ENCODE measurements at places on chromosomes 12 and 14.

- DNase-seq, result no peak
Observed at GRCh38 chr12:91622037-91622436, 439.4 kb upstream of the DCN start.

DNA sequence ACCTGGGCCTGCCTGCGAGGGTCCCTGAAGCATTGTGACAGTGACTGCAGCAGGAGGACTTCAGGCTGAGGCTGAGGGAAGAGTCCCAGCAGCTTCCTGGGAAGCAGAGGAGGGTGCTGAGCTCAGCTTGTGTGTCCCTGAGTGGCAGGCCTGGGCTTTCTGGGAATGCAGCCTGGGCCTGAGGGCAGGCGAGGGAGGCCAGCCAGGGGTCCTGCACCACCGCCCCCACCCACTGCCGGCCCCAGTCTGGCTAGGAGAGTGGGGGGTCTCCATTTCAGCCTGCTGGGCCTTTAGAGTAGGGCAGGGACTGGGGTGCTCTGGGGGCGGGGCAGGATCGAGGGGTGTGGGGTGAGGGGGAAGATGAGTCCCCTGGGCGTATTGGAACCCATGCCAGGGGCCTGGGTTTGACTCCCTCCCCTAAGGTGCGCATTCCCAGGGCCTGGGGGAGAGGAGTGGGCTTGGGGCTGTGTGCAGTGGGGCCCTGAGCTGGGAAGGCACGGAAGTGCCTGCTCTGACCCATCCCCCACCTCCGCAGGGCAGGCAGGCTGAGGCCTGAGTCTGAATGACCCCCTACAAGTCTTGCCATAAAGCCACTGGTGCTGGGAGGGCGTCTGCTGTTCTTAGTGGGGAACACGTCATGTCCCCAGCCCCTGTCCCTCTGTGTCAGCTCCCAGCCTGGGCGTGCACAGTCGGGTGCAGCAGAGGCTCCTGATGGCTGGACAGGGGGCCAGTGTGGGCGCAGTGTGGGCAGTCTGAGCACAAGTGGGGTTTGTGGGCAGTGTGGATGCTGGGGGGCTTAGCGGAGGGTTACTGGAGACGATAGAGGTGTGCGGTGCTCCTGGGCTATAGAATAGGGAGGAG, 46.4 kb downstream of the KRT80 start:
- DNase-seq, result no peak

DNA sequence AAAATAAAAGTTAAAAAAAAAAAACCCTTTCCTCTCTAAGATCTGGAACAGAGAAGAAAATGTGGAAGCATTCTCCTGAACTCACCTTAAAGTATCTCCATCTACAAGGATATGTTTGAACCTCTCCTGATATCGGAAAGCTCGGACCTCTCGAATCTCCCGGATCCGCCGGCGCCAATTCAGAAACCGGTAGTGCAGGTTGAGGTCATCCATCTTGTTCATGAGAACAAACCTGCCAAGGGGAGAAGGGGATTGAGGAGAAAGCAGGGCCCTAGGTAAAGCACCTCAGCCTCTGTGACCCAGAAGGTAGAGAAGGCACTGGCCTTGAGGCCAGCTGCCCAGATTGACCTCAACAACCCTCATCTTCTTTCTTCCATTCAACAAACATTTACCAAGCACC, 2.2 kb downstream of the SPRYD3 start:
- DNase-seq, result no peak

- no peak for DNase-seq
Observed at GRCh38 chr12:69329669-69330428, 18.3 kb upstream of the LYZ start.

GRCh38 chr14:39939023-39939422, 506.8 kb upstream of the FBXO33 start:
- no peak for DNase-seq

GRCh38 chr14:93962701-93963601, 13.4 kb downstream of the ASB2 start:
- no peak for DNase-seq

- DNase-seq, result no peak
Observed at GRCh38 chr14:55130196-55130550, 1.1 kb downstream of the LGALS3 start.

GRCh38 chr14:30994681-30995620, 30.5 kb upstream of the AP4S1 start:
- no peak for DNase-seq

DNA sequence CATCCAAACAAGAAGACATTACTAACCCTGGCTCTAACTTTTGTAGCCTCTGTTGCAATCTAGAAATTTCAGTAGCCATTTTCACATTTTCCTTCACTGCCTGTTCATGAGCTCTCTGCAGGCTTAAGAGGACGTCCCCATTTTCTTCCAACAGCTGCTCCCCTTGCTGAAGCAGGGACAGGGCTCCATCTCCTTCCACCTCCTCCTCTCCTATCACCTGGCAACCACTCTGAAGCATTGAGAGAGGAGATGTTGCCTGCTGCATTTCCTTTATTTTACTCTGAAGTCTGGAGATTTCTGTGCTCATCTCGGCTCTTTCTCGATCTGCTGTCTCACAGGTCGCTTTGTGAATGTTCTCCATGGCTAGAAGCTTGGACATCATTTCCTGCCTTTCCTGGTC, 73.3 kb downstream of the NIN start:
- no peak for DNase-seq

- no peak for DNase-seq
Observed at GRCh38 chr14:98229656-98230366, 1042.2 kb downstream of the BCL11B start.

DNA sequence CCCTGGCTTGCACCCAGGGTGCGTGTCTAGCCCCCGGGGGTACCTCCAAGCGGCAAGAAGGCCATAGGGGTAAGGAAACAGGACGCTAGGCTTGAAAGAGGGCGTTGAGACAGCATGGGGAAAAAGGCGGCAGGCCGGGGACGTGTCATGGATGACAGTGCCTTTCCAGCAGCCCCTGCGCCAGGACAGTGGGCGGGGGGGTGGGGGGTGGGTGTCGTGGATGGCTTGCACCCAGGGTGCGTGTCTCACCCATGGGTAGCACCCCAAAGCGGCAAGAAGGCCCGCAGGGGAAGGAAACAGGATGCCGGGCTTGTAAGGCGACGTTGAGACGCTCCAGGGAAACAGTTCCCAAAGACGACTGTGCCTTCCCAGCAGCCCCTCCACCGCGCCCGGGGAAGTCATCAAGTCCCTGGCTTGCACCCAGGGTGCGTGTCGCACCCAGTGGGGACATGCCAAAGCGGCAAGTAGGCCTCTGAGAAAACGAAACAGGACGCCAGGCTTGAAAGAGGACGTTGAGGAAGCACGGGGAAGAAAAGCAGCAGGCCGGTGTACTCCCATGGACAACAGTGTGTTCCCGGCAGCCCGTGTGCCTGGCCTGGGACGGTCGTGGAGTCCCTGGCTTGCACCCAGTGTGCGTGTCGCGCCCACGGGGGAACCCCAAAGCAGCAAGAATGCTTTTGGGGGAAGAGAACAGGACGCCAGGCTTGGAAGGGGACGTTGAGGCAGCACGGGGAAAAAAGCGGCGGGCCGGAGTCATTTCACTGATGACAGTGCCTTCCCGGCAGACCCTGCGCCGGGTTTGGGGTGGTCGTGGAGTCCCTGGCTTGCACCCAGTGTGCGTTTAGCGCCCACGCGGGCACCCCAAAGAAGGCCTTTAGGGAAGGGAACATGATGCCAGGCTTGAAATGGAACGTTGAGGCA, 163.5 kb upstream of the ALG10B start:
- no peak for DNase-seq

DNA sequence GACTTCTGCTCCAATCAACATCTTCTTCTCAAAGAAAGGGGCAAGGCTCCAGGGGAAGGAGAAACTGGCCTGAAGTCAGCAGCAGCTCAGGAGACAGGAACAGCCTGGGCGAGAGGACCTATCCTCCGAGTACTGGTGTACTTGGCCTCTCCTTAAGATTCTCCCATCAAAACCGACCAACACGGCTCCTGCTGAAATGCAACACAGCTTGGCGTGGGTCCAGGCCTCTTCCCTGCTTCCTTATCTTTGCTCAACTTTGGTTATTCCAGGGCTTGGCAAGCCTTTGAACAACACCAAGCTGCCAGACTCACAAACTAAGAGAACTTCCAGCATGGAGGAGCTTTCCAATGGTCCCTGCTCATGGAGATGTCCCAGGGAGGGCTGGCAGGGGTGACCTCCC, 377.4 kb downstream of the BCL11B start:
- no peak for DNase-seq

GRCh38 chr14:94075008-94075407, 6.0 kb downstream of the DDX24 start:
- DNase-seq, result no peak

GRCh38 chr14:36647824-36648753, 13.6 kb upstream of the PAX9 start:
- DNase-seq, result no peak

Measured in stimulated activated CD4-positive, alpha-beta T cell treated with anti-CD3 and anti-CD28 coated beads, Interleukin-1b, Interleukin-23, amount 100 ng/mL, for 1 hour (primary cell).